ENCODE measurements at places on chromosomes 11 and 22.
A peak's percentile ranks its signal among the peaks of the same experiment; 100 is the strongest.

- no peak for DNase-seq
Measured at GRCh38 chr11:95668131-95668530, 121.5 kb downstream of the FAM76B start.

DNA sequence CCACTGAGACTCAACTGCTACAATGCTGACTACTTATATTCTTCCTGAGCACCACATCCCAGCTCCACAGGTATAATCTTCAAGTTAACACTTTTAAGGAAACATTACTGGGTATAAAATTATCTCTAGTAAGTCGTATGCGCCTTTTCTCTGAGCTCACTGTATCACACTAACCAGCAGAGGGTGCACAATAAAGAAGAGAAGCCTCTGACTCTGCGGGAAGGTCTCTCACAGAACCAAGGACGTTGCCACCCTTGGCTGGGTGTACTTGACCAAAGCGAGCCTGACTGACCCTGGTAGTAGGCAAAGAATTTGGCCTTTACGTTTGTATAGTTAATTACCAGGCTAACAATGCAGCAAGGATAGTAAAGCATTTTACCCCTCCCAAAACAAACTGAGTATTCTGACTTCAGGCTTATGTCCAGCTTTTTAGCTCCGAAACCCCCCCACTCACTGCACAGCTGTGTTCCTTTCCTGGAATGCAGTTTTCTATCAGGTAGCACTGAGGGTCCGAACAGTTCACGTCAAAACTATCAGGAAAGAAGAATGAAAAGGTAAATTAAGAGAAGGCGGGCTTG, at the start of gene BTBD18:
Gene BTBD18, minus strand, starts transcription at position 144 of the 578 bp plus-strand sequence. CDS start 631 bp downstream, outside the sequence.
- DNase-seq = peak; percentile 76

DNA sequence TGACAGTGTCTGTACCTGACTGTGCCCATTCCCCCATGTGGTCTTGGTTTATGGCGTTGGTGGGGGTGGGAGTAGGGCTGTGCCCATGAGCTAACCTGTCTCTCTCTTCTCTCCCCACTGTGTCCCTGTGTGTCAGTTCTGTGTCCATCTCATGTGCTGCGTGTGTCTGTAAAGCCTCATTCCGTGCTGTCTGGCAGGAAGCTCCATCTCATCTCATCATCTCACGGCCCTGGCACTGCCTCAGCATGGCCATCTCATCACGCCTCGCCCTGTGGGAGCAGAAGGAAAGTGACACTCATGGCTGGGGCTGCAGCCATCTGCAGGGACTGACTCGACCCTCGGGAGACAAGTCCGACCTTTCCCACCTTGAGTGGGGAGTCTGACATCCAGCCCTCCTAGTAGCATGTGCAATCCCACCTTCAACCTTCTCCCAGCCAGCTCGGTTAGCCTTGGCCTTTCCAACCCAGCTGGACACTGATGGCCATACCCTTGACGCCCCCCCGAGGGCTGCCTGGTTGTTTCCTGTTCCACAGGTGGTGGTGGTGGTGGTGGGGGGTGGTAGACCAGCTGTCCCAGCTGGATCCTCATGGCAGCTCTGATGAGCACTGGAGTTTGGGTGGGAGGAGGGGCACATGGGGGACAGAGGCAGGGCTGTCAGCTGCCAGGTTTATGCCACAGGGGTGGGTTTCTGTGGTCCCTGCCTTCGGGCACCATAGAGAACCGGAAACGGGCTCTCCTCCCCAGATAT, 19.0 kb downstream of the MYO18B start:
- no peak for DNase-seq

DNA sequence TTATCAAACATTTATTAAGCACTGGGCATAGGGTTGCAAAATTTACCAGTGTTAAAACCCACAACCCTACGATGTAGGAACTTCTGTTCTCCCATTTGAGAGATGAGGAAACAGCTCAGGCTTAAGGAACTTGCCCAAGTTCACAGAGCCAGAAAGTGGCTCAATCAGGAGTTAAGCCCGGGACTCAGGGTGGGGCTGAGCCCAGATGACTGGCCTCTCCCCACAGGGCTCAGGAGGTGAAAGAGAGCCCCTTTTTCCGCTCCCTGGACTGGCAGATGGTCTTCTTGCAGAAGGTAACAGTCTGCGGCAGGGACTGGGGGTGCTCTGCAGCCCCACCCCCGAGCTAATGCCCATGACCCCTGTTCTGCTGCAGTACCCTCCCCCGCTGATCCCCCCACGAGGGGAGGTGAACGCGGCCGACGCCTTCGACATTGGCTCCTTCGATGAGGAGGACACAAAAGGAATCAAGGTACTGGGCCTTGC, 5.6 kb upstream of the ANKRD13D start:
- DNase-seq = no peak

DNA sequence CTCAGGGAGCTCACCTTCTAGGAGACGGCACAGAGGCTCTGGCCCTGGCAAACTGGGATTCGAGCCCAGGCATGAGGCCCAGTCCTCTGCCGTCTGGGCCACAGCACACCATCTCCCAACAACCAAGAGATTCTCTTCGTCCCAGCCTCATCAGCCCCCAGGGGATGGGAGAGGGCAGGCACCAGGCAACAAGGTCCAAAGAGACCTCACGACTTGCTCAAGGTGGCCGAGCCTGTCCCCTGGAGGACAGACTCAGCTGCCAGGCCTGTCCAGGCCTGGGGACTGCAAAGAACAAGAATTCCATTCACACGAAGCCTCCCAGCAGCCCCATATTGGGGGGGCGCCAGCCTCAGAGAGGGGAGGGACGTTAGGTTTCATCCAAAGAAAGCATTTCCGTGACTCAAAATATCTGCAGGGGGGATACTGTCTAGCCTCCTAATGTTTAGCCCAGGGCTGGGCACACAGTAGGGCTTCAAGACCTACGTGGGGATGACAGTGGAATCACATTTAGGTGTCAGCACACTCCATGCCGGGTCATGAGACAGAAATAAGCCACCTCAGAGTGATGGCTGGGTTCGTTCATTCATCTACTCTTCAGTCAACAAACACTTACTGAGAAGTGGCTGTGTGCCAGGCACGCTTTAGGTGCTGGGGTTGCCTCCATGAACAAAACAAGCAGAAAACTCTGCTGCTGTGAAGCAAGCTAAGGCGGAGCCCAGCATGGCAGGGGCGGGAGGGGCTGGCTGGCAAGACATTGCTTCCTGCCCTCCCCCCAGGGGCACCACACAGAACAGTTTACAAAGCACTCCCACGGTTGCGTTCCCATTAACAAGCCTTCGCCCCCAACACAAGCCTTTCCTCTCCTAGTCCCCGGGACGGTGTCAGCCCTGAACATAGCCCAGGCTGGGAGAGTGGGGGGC, 1.2 kb downstream of the CARNS1 start:
- no peak for DNase-seq

DNA sequence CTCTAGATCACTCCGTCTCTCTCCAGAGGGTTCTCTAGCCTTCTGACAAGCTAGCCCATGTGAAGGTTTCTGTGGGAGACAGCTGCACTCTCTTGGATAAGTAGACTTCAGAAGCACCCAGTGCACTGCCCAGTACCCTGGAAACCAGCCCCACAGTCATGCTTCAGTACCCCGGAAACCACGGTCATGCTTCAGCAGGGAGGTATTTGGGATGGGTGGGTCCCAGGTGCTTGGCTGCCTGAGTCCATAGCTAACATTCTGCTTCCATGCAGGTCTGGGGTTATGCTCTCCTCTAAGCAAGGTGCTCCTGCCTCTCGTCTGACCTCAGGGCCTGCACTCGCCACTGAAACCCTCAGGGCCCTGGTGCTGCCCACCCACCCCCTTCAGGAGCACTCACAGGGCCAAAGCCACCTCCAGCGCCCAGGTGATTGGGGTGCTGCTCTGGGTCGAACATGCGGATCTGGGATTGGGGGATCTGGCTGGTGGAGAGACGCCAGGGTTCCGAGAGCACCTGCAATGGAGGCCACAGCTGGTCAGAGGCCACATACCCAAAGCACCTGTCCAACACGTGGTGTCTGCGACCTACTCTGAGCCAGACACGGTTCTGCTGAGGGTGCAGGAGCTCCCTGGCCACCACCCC, 7.3 kb upstream of the SYCE3 start:
- DNase-seq = no peak

DNA sequence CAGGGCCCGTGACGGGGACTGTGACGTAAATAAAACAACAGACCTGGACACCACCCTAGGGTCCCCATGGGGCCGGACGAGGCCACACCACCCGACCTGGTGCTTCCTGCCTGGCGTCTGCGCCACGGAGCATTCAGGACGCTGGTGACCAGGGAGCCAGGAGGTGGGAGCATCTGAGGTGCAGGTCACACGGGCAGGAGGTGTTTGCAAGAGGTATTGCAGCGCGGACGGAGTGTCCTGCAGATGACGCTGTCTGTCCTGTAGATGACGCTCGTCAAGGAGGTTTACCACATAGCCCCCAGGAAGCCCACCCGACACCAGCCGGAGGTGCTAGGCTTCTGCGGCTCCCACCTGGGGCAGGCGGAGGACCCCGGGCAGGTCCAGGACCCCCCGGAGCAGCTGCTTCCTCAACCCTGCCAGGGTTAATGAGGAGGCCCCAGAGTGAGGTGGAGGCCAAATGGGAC, 986 bp upstream of the MUC5B start:
- no peak for DNase-seq

DNA sequence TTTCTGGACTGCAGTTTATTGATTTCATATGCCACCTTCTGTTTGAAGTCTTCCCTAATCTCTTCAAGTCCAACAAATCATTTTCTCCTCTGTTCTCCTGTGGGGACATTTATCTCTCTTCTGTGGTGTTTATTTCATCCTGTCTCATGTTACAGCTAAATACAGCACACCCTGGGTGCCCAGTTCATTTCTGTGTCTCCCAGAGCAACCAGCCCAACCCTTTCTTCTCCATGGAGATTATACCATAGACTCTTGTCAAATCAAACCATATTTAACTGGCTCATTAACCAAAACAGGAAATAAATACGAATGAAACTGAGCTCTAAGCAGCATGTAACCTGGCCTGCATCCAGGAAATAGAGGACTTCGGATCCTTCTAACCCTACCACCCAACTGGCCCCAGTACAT, at the start of gene MS4A8:
Gene MS4A8, plus strand, starts transcription at position 329 of the 408 bp plus-strand sequence. CDS start 1,249 bp downstream, outside the sequence.
- no peak for DNase-seq

DNA sequence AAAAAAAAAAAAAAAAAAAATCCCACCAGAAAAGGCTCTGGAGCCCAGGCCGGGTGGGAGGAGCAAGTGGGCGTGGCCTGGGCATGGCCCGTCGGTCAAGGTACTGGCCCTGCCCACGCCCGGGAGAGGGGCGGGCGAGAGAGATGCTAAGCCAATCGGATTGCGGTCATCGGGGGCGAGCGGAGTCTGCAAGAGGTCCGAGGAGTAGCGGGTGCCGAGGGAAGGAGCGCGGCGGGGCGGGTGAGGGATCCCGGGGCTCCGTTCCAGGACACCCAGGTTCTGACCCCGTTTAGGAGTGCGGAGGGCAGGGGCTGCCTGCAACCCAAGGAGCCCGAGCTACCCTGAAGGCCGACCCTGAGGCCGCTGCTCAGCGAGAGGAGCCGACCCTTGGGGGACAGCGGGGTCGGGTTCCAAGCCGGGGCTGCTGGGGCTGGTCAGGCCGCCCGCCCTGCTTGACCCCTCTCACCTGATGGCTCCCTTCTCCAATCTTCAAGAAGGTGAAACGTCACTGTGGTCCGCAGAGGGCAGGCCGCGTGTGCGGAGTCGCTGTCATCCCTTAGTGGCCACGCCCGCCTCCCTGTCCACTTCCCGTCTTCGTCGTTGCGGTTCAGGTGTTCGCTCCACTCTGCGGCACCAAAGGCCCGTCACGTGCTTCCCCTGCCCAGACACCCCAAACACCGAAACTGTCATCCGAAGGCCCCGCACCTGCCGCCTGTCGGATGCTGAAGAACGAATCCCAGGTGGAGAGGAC, 11.1 kb upstream of the TAB1 start:
- DNase-seq = peak; percentile 48

GRCh38 chr11:10528121-10528520, 12.9 kb downstream of the RNF141 start:
- DNase-seq = no peak

- DNase-seq = no peak
Measured at GRCh38 chr11:41379084-41379483, 80.4 kb downstream of the LRRC4C start.

DNA sequence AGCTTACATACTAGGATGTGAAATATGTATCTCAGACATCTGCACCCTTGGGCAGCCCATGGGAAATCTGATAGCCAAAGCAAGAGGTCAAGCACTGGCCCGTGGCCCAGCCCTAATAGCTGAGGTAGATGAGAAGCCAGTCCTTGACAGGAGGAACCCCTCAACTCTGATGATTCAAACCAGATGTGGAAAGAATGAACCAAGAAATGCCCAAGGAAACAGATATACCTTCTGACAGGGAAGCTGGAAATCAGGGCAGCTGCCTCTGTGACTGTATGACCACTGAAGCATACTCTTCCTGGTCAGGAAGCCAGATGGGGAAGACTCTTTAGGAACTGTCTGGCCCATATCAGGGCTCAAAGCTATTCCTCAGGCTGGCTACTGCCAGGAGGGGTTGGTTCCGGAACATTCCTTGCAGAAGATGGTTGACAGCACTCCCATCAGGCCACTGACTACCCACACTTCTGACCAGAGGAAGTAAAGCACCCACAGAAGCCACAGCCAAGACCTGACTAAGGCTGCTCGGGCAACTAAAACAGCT, 124.2 kb downstream of the SWAP70 start:
- no peak for DNase-seq

- no peak for DNase-seq
Measured at GRCh38 chr11:86673055-86673843, 833 bp upstream of the ME3 start.

- DNase-seq = no peak
Measured at GRCh38 chr11:26112264-26112663, 219.7 kb upstream of the ANO3 start.

GRCh38 chr11:123531325-123531724, 101.3 kb downstream of the GRAMD1B start:
- DNase-seq = no peak

DNA sequence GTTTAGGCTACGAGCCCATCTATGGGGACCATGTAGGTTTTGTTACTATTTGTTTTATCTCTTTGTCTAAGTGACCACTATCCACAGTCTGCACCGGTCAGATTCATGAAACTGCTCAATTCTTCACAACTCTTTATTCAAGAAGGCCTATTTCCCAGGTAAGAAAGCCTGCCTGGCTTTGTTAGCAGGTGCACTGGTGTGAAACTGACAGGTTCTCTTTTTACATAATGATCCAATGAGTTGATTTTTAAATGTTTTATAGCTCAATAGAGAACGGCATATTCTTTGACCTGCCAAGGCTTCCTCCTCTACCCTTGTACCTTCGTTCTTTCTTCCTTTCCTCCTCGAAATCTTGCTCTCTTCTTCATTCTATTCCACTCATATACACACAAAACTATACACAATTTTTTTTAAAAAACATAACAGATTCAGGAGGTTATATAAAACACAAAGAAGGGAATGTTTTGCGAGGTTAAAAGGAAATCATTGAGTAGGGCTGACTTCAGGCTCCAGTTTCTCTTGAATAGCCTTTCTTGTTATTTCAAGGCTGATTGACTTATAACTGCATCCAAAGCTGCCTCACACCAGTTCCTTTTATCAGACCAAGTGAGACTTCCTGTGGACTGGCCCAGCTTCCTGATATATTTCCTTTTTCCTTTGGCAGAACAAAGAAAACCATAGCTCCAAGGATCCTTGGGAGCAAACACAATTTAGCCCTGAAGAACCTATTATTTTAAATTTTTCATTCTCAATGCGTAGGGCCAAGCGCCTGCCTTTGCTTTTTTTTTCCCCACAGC, 11.4 kb downstream of the FLI1 start:
- DNase-seq = no peak

GRCh38 chr22:28718044-28718443, 23.6 kb downstream of the CHEK2 start:
- DNase-seq = no peak
